Chondrocyte (in vitro differentiated cells): ENCODE measurements at places on chromosomes 6 and 20. TPM values are rescaled to one million over a fixed set of nuclear protein-coding genes. Genes with fewer than 3 reads are reported as not detected.

The ZNF165 gene
- total RNA-seq: 0.25 to 0.39 TPM (median 0.26 TPM) in 3 replicates

The BMP5 gene
- not detected in 3 replicates for total RNA-seq

The SEC23B gene
- total RNA-seq: 38.5 to 53.9 TPM (median 38.9 TPM) in 3 replicates

The OPN5 gene
- total RNA-seq: not detected in 3 replicates

The IRAK1BP1 gene
- 1.3 to 3.6 TPM (median 1.8 TPM) in 3 replicates for total RNA-seq

The PRDM13 gene
- total RNA-seq: not detected in 3 replicates

The KCNK15 gene
- total RNA-seq: 0.59 to 1.6 TPM (median 0.77 TPM) in 3 replicates

The CLDN20 gene
- not detected in 3 replicates for total RNA-seq

The MYH7B gene
- total RNA-seq: 0.30 to 0.64 TPM in 2 of 3 replicates, not detected in the other

The FOXS1 gene
- total RNA-seq: 54.1 to 192 TPM (median 185 TPM) in 3 replicates

The DEFB124 gene
- not detected in 3 replicates for total RNA-seq

The LY6G5C gene
- 1.3 to 3.6 TPM (median 2.4 TPM) in 3 replicates for total RNA-seq

The SAMD10 gene
- 3.8 to 4.7 TPM (median 4.3 TPM) in 3 replicates for total RNA-seq

The CDSN gene
- 0.12 TPM in 1 of 3 replicates, not detected in the others for total RNA-seq

The SAMD3 gene
- 0.35 to 0.77 TPM in 2 of 3 replicates, not detected in the other for total RNA-seq
